Left colon (tissue), 2 donors: ENCODE measurements at places on chromosomes 5 and 9. TPM values are rescaled to one million over a fixed set of nuclear protein-coding genes. Genes with fewer than 3 reads are reported as not detected.

DNA sequence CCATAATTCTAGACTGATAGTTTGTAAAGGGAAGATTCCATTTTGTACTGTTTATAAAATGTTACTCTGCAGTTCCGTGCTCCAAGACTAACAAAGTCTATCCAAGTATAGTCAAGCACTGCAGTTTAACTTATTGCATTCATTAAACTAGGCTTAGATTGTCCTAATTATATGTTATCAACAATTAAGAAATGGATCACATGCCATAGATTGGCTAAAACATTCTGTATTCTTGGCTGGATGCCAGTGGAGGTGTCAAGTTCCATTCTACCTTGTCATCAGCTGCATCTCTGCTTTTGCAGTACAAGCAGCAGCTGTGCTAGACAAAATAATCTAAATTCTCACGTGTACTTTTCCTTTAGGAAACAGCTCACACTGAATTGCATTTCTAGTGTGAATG, 69.4 kb upstream of the MEF2C start:
- DNase-seq = no peak

- no peak for DNase-seq
Observed at GRCh38 chr5:6762116-6762515, 48.9 kb downstream of the TENT4A start.

GRCh38 chr5:155605920-155606319, 592.4 kb downstream of the KIF4B start:
- DNase-seq = no peak

DNA sequence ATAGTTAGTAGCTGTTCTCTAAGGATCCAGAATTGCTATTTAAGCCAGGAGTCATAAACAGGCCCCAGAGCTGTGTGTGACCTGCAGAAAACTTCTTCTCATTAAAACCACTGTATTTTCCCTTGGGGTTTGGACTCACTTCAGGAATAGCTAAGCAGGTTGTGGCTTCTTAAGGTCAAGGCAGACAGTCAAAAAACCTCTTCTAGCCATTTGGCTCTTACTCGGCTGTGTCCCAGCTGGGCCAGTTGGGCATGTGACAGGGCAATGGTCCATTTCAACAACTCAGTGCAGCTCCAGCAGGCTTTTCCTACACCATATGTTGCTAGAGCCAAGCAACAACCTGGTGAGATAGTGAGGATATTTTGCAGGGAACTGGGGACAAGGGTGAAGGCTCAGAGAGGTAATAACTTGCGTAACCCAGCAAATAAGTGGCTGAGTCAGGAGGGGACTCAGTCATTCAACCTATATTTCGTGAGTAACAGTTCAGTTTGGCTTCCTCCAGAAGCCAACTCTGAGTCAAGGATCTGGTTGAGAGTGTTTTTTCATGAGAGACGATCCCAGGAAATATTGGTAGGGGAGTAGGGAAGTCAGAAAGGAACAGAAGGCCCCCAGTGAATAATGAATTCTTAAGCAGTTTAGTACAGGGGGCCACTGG, 115.4 kb upstream of the PPP2R2B start:
- DNase-seq = no peak

- DNase-seq = no peak
Observed at GRCh38 chr9:130054325-130054786, 650 bp downstream of the GPR107 start.

Gene TPPP
- total RNA-seq = 6.3 TPM

Gene CKMT2
- total RNA-seq = 2.0 TPM

Gene GPRIN1
- total RNA-seq = 1.7 TPM

Gene SLC25A51
- 23.4 TPM for total RNA-seq

Gene CMYA5
- total RNA-seq = 0.70 TPM

Gene TNPO1
- total RNA-seq = 74.7 TPM
